ENCODE measurements at places on chromosomes 13 and 19.

DNA sequence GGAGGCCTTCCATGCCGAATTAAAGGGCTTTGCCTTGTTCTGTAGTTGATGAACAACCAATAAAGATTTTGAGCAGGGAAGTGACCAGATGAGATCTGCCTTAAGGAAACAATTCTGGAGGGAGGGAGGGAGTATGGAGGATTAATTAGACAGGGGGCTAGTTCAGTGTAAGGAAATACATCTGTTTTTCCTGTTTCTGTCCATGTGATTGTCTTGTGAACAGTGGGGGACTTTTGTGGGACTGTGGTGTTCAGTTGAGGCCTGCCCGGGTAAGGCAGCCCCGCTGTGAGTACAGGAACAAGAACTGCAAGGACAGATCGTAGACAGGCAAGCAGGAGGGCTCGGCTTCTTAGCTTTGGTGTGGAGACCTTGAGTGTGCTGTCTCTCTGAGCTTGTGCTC is 59.0 kb downstream of the DGKH start:
- no peak for ATAC-seq

DNA sequence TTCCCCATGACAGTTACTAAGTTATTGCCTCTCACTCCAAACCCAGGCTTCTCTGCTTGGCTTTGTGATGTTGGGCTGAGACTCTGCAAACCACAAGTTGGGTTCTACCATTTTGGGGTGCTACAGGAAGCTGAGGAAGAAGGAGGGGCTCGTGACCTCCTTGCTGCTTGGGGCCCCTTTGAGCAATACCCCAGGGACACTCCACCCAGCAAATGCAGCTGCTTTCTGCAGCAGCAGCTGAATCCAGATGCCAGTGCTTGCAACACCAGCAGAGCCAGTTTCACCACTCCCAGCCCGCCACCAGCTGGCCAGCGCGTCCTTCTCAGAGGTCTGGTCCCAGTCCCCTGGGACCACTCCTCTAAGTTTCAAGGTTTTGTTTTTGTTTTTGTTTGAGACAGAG is 22.0 kb upstream of the UBAC2 start:
- no peak for ATAC-seq

- ATAC-seq: no peak
Measured at GRCh38 chr19:46733690-46734292, 12.1 kb upstream of the FKRP start.

DNA sequence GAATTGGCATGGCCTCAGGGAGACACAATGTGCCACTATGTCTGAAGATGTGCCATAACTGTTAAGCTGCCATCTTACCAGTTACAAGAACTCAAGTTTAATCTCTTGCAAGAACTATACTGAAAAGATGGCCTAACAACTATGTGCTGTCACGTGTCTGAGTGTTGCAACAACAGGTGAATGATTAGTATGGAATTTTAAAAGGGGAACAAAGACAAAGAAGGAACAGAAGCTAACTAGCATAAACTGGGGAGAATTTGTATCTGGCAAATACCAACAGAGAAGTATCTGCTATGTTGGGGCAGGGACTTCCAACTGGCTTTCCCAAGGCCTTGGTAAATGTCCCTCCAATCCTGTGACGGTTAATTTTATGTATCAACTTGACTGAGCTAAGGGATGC is 11.5 kb upstream of the ACOD1 start:
- no peak for ATAC-seq

- ATAC-seq: no peak
Measured at GRCh38 chr13:97211300-97211699, 10.8 kb upstream of the MBNL2 start.

DNA sequence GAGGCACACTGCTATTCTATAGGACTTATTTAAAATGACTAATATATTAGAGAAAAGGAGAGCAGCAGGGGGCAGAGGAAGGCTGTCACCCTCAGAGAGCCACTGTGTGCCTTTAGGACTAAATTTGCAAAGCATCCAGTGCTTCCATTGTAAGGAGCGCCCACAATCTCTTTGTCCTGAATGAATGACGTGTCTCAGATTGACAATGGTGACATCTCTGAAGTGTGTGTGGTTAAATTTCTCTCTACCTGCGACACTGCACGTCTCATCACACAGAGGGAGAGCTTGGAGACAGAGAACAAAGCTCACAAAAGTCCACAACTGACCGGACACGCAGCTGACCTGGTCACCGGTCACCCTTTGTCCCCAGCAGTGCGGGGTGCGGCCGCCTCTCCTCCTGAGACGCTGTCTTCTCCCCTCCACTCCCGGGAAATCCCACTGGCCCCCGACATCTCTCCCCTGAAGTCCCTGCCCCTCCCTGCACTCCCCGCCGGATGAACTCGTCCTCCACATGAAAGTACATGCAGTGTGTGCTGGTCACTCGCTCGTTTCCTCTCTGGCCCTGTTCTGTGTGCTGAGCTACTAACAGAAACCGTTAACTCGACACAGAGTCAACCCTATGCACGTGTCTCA is 107.2 kb downstream of the RAB20 start:
- ATAC-seq: no peak

DNA sequence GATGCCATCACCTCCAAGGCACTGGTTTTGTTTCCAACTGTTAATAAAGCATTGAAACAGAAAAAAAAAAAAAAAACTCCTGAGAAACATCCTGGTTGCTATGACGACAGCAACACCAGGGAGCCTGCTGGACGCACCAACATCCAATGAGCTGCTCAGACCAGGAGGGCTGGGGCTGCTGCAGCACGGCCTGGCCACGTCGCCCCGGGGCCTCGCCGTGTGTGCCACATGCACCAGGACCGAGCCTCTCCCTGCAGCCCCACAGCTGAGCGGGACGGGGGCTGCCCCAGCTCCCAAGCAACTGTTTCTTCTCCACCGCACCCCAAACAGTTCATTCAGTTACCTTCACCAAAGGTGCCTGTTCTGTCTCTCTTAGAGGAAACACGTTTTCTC is 54.5 kb downstream of the RASA3 start:
- ATAC-seq: no peak

DNA sequence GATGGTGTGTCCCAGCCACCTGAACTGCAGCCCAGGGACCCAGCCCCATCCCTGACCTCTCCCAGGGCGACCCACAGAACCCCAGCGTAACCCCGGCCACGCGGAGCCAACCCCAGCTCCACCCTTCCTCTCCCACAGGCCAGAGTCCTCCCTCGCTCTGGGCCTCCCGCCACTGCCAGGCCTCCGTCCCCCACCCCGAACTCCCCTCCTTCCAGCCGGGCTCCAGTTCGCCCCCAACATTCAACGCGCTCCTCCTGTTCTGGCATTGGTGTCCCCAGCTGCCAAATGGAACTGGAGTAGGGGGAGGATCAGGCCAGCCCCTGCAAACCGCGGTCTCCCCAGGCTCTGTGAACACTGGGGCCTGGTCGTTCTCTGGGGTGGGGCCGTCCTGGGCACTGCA is 7.4 kb downstream of the LINGO3 start:
- ATAC-seq: no peak

- no peak for ATAC-seq
Measured at GRCh38 chr13:32140109-32140508, 108.5 kb downstream of the FRY start.

- ATAC-seq: no peak
Measured at GRCh38 chr13:40460116-40460515, 206.3 kb downstream of the FOXO1 start.
